ENCODE measurements at places on chromosomes 1 and 21.

DNA sequence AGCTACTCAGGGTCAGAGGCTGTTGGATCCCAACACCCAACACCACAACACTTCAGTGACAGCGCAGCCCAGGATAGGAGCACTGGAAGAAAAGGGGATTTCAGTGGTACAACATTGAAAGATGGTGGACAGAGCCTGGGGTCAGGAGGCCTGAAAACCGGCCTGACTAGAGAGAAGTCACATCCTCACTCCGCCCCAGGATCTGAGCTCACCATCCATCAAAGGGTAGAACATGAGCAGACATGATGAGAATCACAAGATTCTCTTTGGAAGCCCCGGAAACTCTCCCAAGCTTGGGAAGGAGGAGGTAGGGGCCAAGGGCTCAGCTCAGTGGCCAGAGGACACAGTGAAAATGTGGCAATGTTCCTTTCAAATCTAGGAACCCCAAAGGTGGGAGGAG is 271.3 kb downstream of the NPHP4 start:
- no peak for DNase-seq

- DNase-seq: no peak
These were observed 17.6 kb downstream of the SLC30A10 start for GRCh38 chr1:219910716-219911115.

DNA sequence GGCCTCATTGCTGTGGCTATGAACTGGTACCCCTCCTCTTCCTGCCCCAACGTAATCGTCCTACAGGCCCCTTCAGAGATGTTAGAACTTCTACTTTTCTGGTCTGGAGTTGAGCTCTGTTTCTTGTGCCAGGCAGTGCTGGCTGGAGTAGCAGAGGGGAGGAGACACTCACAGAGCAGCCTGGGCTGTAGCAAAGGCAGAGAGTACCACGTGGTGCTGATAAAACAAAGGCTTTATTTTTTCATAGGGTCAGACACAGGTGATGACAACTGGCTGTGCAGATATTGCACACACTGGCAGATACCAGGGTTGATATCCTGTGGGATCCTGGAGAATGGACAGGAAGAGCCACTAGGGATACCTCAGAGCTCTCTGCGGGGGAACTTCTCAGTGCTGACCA is 23.2 kb downstream of the CRCT1 start:
- no peak for DNase-seq

GRCh38 chr21:36694593-36695282 is 4.2 kb upstream of the SIM2 start:
- no peak for DNase-seq

- no peak for DNase-seq
These were observed 34.6 kb upstream of the UHMK1 start for GRCh38 chr1:162463021-162463420.

- DNase-seq: no peak
These were observed 210.6 kb downstream of the ROR1 start for GRCh38 chr1:63984257-63984929.

- no peak for DNase-seq
These were observed 29.6 kb downstream of the CHI3L2 start for GRCh38 chr1:111256988-111257658.

DNA sequence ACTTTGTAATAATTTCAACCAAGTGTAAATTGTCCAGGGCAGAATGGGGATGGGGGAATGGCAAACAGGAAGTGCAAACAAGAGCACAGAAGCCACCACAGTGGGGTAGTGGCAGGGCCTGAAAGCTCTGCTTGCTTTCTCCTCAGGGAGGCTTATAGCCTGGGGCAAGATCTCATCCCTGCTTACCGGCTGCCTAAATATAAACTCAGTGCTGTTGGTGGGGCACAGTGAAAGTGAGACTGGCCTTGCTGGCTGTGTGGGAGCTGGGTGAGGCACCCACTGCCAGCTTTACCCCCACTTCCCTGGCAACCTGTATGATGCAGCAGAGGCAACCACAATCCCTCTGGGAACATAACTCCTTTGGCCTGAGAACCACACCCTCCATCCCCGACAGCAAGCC is 15.2 kb downstream of the STYXL2 start:
- DNase-seq: no peak

GRCh38 chr1:30704271-30704670 is 19.1 kb downstream of the MATN1 start:
- DNase-seq: no peak

- no peak for DNase-seq
These were observed 92.5 kb downstream of the DSCAM start for GRCh38 chr21:40754466-40754865.
